ENCODE measurements at places on chromosomes 1 and 21.
A peak's percentile ranks its signal among the peaks of the same experiment; 100 is the strongest.

GRCh38 chr1:77040826-77041225 is 173.5 kb downstream of the ST6GALNAC5 start:
- no peak for DNase-seq

GRCh38 chr1:97870589-97870988 is 50.2 kb downstream of the DPYD start:
- no peak for DNase-seq

- no peak for DNase-seq
Measured at GRCh38 chr1:40017951-40018575, 22.5 kb upstream of the CAP1 start.

DNA sequence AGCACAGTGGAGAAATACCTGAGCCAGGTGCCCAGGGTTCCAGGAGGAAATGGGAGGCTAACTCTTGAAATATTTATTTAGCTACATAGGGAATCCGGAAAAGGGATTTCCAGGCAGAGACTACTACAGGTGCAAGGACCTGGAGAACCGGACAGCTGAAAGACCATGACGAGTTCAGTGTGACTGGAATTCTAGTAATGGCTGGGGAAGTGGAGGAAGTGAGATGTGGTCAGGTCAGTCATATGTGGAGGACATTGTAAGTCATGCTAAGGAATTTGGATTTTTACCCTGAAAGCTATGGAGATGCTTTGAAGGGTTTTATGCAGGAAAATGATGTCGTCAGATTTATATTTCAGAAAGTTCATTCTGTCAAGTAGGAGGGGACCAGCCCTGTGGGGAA is 1.8 kb downstream of the CAP1 start:
- DNase-seq, result no peak

DNA sequence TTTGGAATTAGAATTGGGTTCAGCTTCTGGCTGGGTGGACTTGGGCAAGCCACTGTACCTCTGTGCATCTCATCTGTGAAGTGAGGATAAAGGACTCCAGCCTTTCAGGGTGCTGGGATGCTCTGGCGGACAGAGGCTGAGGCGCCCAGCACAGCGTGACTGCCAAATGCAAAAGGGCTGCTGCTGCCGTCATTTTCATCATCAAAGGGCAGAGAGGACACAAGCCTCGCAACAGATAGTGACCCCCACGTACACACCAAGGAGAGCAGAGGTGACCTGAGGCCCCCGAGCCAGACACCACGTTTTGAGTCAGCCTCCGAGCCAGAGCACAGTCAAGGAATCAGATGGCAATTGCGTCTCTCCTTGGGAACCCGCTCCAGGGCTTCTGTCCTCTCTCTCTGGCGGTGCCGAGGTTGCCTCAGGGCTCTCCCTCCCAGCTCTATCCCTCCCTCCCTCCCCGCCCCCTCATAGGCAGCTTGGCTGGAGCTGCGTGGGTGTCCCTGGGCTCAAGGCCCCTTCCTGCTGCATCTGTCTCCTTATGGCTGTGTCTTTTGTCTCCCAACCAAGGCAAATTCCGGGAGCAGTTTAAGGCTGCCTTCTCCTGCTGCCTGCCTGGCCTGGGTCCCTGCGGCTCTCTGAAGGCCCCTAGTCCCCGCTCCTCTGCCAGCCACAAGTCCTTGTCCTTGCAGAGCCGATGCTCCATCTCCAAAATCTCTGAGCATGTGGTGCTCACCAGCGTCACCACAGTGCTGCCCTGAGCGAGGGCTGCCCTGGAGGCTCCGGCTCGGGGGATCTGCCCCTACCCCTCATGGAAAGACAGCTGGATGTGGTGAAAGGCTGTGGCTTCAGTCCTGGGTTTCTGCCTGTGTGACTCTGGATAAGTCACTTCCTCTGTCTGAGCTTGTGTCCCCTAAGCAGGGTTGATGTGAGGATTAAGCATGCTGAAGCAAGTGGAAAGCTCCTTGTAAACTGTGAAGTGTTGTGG is 9.0 kb downstream of the HCRTR1 start:
- DNase-seq, result no peak

GRCh38 chr1:210144736-210145135 is 87.9 kb upstream of the SERTAD4 start:
- no peak for DNase-seq

DNA sequence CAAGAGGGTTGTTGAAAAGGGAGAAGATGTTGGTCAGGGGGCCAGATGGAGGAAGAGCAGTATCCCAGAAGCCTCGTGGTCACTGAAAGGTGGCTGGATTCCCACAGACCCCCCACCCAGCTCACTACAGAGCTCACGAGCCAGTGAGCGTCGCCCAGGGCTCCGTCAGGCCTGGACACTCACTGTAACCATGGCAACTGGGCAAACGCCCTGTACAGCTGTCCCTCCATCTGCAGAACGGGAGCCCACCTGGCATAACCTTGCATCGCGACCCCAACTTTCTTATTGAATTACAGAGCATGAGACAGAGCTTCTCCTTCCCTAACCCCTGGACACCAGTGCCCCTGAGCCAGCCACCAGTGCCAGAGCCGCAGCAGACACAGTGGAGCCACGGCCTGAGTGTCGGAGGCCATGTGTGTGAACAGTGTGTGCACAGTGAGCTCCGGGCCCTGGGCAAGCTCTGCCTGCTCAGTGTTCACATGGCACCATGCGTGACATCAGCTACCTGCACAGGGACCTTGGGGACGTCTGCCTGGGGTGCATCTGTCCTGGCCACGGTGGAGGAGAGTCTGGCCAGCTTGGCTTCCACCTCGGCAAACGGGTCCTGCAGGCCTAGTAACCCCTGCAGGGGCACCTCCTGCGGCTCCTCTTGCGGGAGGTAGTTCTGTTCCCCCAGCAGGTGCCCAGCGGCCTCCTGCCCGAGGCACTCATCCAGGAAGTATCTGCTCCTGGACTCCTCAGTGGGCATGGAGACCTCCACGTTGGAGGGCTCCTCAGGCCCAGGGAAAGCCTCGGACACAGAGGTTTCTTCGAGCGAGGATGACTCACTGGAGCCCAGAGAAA is 25.9 kb upstream of the DDOST start:
- no peak for DNase-seq

DNA sequence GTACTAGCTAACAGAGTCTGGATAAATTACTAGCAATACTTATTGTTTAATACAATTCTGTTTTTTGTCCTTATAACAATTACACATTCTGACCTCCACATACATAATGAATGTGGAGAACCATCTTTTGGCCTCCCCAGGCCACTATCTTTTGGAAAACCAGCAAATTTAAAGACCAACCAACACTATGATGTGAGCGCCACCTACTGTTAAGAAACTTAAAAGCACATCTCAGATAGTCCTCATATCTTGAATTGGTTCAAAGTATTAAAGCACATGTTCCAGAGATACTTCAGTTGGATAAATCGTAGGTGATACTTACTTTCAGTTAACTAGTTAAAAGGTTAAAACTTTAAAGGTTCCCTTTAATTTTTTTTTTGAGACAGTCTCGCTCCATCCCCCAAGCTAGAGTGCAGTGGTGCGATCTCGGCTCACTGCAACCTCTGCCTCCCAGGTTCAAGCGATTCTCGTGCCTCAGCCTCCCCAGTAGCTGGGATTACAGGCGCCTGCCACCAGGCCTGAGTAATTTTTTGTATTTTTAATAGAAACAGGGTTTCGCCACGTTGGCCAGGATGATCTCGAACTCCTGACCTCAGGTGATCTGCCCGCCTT is 29.3 kb upstream of the USP1 start:
- no peak for DNase-seq

- DNase-seq, result no peak
Measured at GRCh38 chr1:222911866-222912265, 97.0 kb downstream of the DISP1 start.

DNA sequence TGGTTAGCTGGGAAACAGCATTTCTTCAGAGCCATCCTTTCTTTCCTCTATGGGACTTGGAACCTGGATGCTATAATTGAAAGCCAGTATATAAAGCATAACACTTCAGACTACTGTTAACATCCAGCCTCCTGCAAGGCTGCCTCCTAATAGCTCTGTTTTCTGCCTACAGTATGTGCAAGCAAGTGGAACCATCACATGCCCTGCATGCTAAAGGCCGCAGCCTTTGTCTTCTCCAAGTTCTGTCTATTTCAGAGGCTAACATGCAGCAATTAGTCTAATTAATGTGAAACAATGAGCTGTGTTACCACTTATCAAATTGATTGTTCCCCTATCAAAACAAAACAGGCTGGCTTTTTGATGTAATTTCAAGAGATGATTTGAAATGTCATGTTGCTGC is 82.7 kb upstream of the ESRRG start:
- no peak for DNase-seq

GRCh38 chr21:37008724-37009123 is 2.2 kb downstream of the RIPPLY3 start:
- no peak for DNase-seq

GRCh38 chr1:7120863-7121621 is 335.8 kb downstream of the CAMTA1 start:
- no peak for DNase-seq

DNA sequence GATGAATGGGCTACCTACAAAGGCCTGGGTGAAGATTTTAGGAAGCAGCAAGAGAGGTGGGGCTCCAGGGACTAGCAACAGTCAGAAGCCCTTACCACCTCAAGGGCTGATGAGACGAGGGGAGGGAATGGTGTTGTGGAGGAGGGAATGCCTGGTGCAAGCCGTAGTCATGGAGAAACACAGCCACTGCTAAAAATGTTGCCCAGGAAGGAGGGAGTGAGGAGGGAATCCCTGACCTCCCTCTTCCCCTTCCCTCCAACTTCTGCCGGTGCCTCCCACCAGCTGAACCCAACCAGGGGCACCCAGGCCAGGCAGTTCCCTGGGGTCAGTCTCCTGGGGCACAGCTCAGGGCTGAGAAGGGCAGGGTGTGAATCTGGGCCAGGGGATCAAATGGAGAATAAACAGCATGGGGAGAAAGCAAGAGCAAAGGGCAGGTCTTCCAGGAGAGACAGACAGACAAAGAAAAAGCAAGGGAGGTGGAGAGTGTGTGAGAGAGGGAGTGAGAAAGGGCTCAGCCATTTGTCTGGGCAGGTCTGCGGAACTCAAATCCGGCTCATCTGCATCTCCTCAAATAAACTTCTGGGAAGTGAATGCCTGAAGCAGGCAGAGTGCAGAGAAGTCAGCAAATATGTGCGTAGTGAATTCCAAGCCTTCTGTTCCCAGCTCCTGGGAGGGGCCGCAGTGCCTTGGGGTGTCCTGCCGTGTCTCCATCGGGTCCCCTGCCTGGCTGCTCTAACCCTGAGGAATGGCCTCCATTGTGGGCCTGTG is 27.1 kb upstream of the POU3F1 start:
- no peak for DNase-seq

GRCh38 chr1:2558420-2558819 is 2.2 kb downstream of the TNFRSF14 start:
- no peak for DNase-seq

GRCh38 chr1:73104749-73105148 is 822.4 kb upstream of the NEGR1 start:
- DNase-seq, result no peak

DNA sequence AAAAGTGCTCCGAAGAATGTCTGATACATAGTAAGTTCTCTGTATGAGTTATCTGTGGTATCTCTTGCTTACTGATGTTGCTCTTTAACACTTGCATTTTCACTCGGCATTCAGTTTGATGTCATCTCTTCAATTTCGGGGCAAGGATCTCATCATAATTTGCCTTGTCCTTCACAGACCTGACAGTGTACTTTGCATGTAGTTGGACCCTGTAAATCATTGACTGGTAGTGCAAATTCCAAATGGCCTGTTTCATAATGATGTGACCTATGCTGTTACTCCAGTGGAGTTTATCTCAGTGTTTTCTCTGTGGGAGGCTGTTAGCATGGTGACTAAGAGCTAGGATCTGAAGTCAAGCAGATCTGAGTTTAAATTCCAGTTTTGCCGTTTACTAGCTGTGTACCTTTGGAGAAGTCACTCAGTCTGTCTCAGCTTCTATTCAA is 34.2 kb upstream of the ABCD3 start:
- no peak for DNase-seq

DNA sequence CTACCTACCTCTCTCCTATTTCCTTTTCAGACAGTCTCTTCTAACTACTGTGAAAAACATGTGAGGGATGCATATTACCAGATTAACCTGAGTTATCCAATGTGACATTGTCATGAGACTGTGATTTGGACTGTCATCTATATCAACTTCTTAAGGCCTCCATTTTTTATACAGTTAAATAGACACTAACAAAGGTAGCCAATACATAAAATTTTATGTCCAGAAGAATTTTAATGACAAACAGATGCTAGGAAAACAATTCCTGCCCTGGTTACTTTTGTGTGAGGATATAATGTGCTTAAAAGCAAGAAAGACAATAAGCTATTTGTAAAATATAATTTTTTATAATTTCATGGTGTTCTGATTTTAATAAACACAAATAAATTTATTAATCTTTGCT is 136.2 kb downstream of the DPYD start:
- no peak for DNase-seq

DNA sequence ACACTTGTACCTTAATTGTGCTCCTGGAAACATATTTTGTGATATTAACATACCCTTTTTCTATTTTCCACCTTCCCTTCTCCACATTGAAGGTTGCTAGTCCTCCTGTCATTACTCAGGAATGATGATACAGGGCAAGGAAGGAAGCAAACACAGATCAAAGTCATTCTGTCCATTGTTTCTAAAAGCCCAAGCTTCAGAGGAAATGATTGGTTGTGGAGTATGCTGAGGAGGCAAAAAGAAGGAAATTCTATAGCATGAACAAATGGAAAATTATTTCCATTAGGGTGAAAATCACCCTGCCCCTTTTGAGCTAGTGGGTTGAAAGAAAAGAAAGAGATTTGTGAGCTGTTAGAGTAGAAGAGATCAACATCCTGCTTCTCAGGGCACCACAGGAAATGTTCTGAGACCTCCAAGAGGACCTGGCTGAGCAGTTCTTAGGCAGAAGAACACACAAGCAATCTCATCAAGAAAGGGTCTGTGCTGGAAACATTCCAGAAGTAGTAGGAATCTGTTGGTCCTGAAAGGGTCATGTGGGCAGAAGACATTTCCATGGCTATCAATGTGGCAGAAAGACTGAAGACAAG is 29.0 kb upstream of the PRRX1 start:
- DNase-seq, result no peak

GRCh38 chr1:225845571-225846259 is 35.8 kb downstream of the EPHX1 start:
- DNase-seq, result peak; percentile 66

DNA sequence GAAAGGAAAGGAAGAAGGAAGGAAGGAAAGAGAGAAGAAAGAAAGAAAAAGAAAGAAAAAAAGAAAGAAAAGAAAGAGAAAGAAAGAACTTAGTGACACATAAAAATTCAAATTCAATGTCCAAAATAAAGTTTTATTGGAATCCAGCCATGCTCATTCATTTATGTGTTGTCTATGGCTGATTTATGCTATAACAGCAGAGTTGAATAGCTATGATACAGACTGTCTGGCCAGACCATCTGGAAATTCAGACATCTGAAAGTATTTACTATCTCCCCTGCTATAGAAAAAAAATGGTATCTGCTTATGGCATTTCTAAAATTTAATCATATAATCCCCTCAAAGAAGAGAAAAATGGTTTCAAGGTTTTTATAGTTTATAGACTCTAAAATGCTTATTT is 79.4 kb upstream of the RRP15 start:
- no peak for DNase-seq

DNA sequence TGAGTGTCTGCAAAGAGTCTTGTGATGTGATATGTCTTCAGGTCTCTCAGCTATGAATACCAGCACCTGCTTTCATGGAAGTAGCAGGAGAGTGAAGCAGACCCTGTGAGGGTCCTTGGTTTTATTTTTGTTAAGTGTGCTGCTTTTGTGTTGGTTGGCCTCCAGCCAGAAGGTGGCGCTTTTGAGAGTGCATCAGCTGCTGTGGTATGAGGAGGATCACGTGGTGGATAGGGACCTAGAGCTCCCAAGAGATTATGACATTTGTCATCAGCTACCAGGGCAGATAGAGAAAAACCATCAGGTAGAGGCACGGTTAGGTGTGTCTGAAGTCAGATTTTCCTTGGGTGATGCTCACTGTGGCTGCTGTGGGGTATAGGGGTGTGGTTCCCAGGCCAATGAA is 1232.1 kb downstream of the MRPL39 start:
- DNase-seq, result no peak
